ENCODE measurements at places on chromosomes 6 and 20.

- DNase-seq = no peak
Observed at GRCh38 chr6:150676344-150676743, 76.7 kb downstream of the PLEKHG1 start.

- no peak for DNase-seq
Observed at GRCh38 chr6:111603685-111604084, 2.0 kb downstream of the TRAF3IP2 start.

- no peak for DNase-seq
Observed at GRCh38 chr6:52576054-52576391, 837 bp downstream of the TRAM2 start.

- DNase-seq = peak; percentile 60
Observed at GRCh38 chr6:139732451-139732850, 358.0 kb upstream of the CITED2 start.

DNA sequence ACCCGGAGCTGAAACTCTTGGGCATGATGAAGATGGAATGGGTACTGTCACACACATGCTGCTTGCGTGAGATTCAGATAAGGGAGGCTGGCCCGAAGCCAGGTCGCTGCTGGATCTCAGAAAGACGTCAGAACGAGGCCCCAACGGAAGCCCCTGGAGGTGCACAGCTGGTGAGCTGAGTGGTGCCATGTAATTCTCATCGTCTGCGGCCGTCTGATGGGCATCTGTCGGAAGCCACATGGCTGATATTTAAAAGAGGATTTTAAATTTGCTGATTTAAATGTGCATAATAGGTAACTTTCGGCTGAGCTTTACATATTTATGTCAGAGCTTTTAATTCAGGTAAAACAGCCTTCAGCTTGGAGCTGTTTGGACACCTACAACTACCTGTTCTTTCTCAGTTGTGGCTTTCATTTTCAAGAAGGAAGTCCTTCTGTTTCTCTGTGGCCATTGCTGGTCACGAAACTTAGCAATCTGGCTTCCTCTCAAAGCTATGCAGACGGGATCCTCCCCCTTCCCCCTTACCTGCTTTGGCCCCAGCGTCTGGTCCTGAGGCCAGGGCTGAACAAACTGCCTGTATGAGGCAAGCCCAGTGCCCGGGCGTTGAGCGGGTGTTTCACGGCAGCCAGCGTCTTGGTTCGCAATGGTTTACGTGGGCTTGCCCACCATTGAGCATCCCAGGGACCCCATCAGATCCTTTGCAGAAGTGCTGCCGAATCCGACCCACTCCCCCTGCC lies 9.2 kb downstream of the SLCO4A1 start:
- no peak for DNase-seq

DNA sequence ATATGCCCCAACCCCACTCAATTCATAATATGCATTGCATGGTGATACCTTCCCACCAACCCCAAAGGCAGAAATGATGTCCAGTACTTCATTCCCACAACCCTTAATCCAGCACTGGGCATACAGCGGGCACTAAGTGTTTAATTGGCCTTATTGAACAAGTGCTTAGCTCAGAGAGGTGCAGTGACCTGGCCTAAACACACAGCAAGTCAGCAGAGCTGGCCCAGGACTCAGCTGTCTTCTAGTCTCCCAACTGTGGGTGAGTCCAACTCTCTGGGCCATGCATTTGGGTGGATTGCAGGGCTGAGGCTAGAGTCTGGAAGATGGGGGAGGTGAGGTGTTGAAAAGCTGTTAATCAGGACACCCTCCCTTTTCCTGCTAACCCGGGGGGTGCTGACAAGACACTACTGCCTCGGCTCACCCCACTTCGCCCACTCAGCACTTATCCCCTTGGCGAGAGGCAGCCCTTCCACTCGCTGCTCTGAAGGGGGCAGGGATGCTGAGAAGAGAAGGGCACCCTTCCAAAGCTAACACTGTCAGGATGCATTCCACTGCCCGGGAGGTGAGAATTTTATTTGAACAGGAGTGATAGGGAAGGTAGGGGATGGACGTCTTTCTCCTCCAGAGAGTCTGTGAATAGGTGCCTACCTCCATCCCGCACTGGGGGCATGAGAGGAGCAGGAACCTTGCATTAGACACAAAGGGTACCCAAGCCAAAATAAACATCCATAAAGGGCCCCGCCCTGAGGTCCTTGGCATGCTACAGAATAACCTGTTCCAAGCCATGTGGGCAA lies 14.2 kb downstream of the KCNK5 start:
- no peak for DNase-seq

GRCh38 chr6:142226731-142227130 lies 75.1 kb upstream of the ADGRG6 start:
- DNase-seq = no peak

- no peak for DNase-seq
Observed at GRCh38 chr20:25018425-25018824, 25.9 kb upstream of the APMAP start.

GRCh38 chr20:59146780-59147565 lies 16.6 kb upstream of the ZNF831 start:
- DNase-seq = no peak

GRCh38 chr20:3744806-3745685 lies 12.6 kb downstream of the HSPA12B start:
- no peak for DNase-seq

GRCh38 chr6:120230008-120230407 lies 880.4 kb upstream of the MAN1A1 start:
- DNase-seq = no peak

DNA sequence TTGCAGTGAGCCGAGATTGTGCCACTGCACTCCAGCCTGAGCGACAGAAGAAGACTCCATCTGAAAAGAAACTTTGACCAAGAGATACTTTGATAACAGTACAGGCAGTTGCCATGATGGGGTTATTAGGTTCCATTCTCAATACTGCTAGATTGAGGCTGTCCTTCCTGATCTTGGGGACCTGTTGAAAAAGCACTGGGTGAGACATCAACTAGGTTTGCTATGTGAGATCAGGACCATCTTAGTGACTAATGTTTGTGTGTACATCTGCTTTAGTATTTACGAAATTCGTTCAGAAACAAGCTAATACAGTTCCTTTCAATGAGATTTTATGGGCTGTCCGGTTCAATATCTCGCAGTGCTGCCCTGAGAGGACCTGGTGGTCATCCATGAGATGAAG lies 2.6 kb downstream of the DSE start:
- no peak for DNase-seq

- DNase-seq = no peak
Observed at GRCh38 chr20:16036331-16036730, 536.9 kb downstream of the KIF16B start.

DNA sequence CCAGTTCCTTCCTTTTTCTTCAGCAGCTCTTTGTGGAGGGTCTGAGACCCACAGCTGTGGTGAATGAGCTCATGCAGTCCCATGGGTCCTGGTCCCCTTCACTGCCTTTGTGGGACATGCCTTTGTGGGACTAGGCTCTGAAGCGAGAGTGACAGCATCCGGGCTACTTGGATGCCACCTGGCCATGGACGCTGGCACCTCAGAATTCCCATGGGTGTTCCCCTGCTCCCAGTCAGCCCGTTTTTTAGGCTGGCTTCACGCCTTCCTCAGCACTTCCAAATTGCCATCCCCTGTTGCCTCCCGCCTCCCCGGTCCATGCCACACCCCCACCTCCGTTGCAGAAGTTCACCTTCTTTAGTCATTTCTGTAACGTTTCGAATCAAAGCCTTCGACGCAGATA lies 45.1 kb downstream of the RAMACL start:
- no peak for DNase-seq

DNA sequence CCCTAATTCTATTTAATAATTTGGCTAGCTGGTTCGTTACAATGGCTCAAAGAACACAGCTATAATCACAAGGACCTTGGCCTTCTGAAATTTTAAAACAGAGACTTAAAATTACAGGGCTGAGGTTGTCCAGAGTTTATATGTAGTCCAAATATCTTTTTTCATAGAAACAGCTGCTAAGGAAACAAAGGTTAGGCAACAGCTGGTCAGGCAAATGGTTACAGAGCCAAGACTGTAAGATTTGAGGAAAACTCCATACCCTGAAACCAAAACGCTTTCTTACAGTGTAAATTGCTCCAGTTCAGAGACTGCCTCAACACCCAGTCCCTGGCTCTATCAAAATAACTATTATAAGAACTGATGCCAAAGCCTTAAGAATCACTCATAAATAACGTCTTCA lies 9.7 kb upstream of the ARHGAP18 start:
- peak; percentile 74 for DNase-seq

DNA sequence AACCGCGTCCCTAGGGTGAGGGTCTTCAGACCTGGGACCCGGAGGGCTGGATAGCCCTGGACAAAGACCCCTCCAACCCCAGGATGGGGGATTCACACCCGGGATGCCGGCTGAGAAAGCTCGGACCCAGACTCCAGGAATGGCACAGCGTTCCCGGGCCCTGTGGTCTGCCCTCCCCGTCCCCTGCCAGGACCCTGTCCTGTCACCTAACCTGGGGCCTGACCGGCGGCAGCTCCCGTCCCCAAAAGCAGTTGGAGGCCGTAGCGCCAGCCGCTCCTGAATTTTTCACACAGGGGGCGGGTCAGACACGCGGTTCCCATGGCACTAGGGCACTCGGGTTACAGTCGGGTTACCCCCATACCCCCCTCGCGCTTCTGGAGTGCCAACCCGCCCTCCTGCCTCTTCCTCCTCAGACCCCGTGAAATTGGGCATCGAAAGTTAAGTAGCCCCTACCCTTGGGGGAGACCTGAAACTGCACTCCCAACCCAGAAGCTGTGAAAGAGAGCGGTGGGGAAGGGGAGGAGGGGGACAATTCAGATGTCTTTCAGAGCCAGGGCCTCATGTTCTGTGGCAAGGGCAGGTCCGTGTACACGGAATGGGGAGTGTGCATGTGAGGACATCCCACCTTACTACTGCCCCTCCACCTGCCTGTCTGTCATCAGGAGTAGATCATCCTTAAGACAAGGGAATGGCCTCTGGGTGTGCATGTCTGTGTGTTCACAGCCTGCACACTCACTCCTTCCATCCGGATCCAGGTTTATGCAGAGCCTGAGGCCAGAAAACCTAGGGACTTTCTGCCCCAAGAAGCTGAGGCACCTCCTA lies 595 bp downstream of the REM1 start:
- DNase-seq = no peak

DNA sequence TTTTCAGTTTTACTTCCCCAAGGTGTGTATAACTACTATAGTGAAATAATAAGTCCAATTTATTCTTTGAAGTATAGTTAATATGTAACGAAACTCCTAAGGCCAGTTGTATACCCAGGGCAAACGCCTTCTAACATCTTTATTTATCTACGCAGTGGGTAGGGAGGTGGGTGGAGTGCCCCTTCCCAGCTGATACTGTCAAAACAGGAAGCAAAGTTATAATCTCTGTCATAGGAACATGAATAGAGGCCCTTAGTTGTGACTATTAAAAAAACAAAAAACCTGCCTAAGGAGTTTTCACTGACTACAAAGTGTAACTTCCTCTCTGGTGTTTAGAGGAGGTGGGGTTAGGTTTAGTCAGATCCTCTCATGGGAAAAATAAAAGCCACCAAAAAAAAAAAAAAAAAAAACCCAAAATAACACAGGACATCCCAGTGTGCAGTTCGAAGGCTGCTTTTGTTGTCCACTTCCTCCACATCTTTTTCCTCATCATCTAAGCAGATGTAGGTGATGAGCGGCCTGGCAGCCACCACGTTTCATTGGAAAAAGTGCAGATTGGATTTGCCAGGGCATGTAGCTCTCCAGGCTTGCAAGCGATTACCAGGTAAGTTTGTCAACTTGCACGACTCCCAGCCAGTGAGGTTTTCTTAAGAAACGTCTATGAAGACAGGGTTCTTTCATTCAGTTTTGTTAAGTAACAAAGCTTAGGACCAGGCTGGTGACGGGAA lies 58.7 kb downstream of the UTRN start:
- no peak for DNase-seq

DNA sequence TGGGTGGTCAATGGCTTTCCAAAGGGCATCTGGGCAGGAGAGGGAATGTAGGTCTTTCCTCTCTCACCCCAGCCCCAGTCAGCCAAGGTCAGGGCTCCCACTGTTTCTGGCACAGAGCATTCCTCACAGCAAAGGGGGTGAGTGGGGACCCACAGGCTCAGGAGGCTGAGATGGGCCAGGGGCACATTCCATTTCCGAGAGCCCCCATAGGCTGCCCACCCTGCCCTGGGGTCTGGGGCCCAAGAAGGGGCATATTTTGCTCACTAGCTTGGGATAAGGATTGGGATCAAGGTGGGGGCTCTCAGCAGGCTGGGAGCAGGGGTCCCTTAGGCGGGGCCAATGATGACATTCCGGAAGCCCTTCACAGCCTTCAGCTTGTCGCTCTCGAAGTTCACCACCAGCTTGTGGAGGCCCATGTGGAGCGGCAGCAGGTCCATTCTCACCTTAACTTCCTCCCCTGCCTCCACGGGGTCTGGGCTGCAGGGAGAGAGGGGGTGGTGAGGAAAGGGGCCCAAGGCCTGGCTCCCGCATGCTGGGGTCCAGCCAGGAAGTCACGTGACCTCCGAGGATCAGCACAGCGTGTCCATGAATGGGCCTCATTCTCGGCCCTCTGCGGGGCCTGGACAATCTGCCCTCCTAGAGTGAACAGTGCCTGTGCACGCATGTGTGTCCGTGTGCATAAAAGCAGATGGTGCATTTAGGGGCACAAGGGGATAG lies 35.0 kb downstream of the TGM2 start:
- no peak for DNase-seq

- DNase-seq = no peak
Observed at GRCh38 chr20:55582498-55582897, 422.8 kb downstream of the CBLN4 start.

DNA sequence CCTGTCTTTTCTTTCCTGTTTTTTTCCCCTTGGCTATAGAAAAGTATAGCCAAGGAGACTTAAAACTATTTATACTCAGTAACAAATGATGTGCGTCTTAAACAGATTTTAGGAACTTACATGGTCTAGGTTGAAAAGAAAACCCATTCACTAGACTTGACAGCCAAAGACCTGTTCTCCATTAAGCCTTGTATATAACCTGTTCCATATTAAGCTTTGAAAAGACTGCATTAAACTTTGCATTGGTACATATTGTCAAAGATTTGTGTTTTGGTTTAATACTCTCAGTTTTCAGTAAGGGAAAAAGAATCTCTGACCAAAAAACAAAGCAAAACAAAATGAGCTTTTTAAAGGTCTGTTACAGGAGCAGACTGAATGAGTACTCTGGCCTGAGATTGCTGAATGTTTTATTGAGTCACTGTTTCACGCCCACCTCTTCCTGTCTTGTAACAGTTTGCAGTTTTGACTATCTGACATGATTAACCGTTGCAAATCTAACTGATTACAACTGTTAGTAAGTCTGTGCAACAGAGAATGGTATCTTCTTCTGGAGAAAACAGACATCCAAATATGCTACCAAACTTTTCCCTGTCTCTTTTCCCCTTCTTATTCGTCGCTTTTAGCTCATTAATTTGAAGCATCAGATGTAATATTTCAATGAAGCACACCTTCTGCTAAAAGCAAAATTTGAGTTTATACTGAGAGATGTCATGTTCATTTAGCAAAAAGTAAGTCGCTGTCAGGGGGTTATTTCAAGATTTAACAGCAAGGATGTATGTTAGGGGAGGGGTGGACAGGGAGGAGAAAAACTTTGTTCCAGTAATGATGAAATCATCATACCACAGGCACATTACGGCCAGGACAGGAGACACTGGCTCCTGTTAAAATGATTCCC lies 59.1 kb upstream of the SUPT3H start:
- DNase-seq = peak; percentile 84

- DNase-seq = no peak
Observed at GRCh38 chr20:50855498-50856474, 60.9 kb downstream of the BCAS4 start.
